ENCODE measurements at places on chromosomes 5 and 9.
A peak's percentile ranks its signal among the peaks of the same experiment; 100 is the strongest.

- peak; percentile 88 for DNase-seq
Measured at GRCh38 chr9:31799953-31800609, 584.4 kb upstream of the ACO1 start.

- DNase-seq: no peak
Measured at GRCh38 chr9:135066291-135066690, 21.2 kb upstream of the OLFM1 start.

- no peak for DNase-seq
Measured at GRCh38 chr5:172451771-172452197, 2.5 kb downstream of the SH3PXD2B start.

GRCh38 chr9:81389569-81389993 is 299.8 kb downstream of the TLE1 start:
- no peak for DNase-seq

- DNase-seq: no peak
Measured at GRCh38 chr5:107458322-107458721, 212.4 kb downstream of the EFNA5 start.

GRCh38 chr9:136740971-136741882 is 1.5 kb downstream of the LCN10 start:
- DNase-seq: no peak
